HT1080 (cell line): ENCODE measurements at places on chromosomes 11 and 22.

- no peak for DNase-seq
Observed at GRCh38 chr11:58999291-58999680, 60.0 kb downstream of the GLYATL1 start.

- no peak for DNase-seq
Observed at GRCh38 chr22:32233091-32233490, 22.1 kb downstream of the SLC5A4 start.

DNA sequence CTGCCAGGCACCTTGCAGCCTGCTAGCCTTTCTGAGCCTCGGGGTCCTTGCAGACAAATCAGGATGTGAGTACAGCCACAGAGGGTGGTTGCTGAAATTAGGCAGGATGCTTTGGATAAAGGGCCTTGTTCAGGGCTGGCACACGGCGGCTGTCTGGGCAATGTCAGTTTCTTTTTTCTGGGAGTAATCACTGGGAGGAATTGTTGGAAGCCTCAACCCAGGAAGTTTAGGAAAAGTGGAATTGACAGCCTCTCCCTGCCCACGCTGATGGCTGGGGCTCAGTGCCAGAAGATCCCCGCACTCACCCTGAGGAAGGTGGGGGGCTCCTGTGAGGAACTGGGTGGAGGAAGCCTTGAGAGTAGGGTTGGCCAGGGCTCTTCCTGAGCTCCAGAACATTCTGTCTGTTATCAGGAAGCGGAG, 37.4 kb downstream of the CD82 start:
- DNase-seq, result no peak

DNA sequence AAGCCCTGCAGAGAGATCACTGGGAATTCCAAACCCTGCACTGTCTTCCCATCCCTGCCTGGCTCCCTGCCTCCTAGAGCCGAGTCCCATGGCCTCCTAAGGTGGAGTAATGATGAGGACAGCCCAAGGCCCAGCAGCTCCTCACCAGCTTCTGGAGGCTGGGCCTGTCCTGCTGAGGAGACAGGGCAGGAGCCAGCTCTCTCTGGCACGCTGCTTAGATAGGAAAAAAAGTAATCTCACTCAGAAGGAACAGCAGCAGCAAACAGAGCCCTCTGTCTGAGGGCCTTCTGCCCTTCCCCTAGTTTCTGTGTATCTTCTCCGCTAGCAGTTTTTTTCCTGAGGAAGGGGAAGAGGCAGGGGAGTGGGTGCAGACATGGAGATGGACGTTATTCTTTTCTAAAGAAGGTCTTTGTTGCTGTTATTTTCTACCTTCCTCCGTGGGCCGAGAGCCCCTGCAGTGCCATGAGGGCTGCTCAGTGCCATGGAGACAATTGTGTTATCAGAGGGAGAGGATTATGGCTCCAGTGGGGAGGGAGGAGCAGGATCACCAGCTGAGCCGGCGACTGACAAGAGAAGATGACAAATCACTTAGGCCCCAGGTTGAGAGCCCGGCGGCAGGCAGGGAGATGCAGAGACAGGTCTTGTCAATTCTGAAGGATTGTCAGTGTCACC, 315.3 kb downstream of the BUD13 start:
- DNase-seq, result no peak

- DNase-seq, result no peak
Observed at GRCh38 chr22:35656284-35656752, 8.1 kb downstream of the APOL6 start.

- peak; percentile 43 for DNase-seq
Observed at GRCh38 chr11:9972989-9973388, 309.1 kb downstream of the SWAP70 start.

DNA sequence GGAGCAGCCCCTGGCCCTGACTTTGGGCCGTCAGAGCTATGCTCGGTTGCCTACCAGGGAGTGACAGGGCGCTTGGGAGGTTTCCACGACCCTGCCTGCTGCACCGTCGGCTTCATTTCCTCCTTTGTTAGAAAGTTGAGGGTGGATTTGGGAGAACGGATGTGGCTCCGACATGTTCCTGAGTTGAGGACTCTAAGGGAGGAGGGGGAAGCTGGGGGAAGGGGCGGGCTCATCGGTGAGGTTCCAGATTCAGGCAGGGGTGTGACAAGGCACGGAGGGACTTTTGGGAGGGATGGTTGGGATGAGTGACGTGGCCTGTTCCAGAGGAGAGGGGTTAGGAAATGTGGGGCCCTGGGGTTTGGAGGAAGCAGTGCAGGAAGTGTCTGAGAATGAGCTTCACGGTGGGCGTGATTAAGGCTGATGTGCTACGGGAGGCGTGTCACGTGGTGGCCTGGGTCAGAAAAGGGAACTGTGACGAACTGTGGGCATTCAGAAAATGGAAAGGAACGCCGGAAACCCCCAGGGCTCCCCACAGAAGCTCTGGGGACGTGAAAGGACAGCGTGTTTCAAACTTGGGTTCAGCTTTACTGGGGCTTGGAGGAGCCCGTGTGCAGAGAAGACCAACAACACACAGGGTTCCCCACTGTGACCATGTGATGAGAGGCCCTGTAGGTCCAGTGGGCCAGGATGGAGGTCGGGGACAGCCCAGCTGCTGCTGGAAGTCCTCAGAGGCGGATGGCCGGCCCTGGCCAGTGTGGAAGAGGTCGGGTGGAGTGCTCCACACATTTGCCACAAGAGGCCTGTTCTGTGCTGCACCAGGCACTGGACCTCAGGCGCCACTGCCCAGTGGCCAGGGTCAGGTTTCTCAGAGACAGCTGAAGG, 2.8 kb downstream of the PARVB start:
- DNase-seq, result peak; percentile 72

DNA sequence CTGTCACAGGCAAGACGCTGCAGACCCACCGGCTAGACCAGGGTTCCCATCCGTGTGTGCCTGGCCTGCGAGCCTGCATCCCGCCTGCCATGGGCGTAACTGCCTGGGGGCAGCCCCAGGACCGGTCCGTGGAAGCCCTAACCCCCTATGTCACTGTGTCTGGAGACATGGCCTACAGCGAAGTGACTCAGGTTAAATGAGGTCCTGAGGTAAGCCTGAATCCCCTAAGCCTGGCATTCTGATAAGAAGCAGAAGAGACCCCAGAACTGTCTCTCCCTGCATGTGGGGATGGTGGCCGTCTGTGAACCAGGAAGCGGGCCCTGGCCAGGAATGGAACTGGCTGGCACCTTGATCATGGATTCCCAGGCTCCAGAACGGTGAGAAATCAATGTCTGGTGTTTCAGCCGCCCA, 570.1 kb downstream of the BRD1 start:
- DNase-seq, result no peak

DNA sequence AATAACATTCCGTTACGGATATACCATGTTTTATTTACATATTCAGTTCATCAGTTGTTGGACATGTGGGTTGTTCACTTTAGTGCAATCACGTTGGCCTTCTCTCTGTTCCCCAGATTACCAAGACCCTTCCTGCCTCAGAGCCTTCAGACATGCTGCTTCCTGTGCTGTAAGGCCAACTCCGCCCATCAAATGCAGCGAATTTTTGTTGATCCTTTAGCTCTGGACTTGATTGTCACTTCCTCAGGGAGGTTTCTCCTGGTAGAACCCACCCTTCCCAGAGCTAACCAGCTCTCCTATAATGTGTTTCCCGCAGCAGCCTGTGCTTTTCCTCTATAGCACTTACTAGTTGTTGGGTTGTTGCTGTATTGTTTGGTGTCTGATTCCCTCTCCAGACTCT, 39.4 kb downstream of the SWAP70 start:
- DNase-seq, result no peak

DNA sequence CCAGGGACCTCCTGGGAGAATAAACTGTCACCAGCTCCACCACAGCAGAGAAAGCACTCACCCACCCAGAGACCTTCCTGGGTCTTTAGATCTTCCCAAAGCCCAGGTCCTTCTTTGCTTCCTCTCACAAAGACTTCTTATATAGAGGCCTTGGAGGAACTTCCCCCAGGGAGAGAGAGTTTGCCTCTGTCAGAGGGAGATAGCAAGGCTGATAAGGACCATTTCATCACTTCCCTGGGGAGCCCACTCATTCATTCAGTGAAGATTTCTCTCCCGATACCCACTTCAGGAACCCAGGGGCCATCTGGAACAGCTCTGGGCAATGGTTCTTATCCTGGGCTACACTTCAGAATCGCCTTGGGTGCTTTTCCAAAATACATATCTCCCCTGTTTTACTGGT, at the start of gene PRG2:
Gene PRG2, minus strand, starts transcription at position 116 of the 400 bp plus-strand sequence. CDS start 706 bp downstream, outside the sequence.
- DNase-seq, result no peak

- DNase-seq, result no peak
Observed at GRCh38 chr11:76891285-76891684, 30.6 kb downstream of the ACER3 start.

- no peak for DNase-seq
Observed at GRCh38 chr11:64764040-64764611, 4.4 kb upstream of the PYGM start.

DNA sequence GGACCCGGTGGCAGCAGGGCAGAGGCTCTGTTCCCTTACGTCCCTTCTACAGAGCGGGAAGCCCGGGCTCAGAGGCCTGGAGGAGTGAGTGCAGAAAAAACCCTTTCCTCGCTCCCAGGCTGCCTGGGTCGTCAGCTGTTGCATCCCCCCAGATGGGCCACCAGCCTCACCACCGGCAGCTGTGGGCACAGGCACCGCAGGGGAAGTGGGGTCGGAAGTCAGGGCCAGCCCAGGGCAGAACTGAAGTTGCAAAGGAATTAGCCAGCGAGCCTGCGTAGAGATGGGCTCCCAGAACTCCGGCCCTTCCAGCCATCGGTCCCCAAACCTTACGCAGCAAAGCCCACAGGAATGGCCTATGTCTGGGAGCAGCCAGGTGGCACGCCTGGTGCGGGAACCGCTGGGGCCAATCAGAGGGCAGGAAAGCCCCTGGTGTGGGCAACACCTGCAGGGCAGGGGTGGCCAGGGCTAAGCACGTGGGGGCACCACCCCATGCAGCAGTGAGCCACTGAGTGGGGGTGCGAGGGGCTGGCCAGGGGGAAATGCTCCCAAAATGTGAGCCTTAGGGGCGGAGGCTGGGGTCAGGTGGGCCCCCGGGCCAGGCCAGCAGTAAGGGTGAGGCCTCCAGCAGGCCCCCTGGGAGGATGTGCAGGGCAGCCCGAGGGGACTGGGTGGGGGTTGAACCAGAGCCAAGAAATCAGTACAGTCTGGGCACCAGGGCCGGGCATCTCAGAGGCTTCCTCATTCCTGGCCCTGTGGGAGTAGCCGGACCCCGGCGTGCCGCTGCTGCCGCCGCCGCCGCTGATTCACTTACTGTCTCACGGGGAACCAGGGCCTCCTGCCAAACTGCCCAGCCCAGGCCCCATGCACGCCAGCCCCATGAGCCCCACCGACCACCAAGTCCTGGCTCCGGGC, 58.2 kb downstream of the WNT7B start:
- DNase-seq, result peak; percentile 80

DNA sequence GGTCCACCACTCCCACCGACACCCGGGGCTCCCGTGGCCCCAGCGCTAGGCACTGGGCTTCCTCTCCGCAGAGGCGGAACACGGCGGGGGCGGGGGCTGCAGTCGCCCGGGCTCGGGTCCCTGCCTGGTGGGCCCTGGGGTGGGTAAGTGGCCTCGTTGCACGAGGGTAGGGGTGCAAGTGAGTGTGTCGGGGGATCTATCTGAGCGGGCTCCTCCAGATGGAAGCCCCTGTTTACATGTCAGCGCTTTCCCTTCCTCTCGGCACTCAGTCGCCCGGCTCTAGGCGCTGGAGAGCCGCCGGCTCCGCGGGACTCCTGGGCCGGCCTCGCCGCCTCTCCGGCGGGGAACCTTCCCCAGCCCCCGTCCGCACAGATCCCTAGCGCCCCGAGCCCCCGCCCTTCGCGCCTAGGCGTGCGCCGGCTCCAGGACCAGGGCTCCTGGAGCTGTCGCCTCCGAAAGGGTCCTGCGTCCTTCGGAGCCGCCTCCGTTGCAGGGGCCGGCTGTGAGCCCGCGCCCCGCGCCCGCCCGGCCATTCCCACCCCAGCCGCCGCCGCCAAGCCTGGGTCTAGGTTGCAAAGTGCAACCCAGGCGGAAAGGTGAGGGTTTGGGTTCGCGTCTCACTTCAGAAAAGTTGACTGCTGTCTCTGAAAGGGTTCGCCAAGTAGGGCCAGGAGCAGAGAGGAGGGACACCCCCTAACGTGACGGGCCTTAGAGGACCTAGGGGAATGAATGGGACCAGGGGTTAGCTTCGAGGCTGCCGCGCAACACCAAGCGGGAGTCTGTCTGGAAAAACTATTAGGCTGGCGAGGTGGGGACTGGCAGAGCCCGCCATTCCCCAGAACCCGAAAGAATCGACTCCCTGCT, 978 bp downstream of the FLI1 start:
- peak; percentile 35 for DNase-seq

DNA sequence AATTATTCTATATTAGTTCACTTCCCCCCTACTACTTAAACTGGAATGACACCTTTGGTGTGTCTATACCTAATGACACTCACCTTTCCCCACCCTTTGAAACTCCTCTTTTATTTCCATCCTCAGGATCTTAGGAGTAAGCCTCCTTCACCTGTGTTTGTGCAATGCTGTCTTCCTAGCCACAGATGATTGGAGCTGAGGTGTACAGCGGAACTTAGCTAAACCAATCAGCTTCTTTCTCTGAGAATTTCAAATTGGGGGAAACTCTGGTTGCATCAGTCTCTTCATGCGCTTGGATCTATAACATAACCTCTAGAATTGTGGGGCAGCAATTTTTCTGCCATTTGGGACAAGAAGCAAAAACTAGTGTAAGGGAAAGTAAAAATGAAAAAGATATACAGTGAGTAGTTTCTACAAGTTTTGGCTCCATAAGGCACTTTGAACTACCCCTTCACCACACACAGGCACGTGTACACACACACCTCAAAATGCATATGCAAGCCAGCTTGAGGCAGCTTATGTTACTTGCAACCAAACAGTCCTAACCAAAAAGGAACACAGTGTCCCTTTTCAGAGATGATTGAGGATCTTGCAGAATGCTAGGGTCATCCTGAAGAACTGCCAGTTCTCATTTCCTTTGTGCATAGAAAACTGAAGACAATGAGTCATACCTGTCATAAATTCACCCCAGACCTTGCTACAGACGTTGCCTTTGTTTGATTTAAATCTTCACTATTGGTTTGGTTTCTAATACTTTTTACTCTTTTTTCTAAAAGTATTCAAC, 36.0 kb upstream of the LDLRAD3 start:
- DNase-seq, result peak; percentile 91

- DNase-seq, result no peak
Observed at GRCh38 chr11:665704-666281, 28.7 kb downstream of the DRD4 start.

- no peak for DNase-seq
Observed at GRCh38 chr22:43479301-43479950, 67.6 kb downstream of the MPPED1 start.

DNA sequence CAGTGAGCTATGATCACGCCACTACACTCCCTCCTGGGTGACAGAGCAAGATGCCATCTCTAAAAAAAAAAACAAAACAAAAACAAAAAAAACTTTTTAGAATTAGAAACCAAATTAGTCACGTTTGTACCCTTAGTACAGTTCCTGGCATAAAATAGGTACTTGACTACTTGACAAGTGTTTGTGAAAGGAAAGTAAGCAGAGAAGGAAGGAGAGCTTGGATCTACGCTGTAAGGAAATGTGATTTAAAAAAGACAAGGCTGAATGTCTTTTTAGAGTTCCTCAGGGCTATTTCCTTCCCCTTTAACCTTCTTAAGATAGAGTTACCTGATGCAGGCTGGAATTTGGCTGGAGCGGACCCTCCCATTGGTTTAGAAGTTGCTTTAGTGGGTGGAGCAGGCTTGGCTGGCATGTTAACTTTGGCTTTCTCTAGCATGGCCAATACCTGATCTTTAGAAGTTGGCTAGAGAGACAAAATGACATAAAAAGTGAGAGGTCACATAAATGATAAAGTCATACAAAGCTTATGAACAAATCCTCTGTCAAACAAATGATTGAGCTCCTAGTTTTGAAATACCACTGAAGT, 50.7 kb downstream of the F2 start:
- DNase-seq, result no peak
